Activated naive CD4-positive, alpha-beta T cell treated with anti-CD3 and anti-CD28 coated beads, Interleukin-2, amount 50 U/mL, for 16 hours (primary cell): ENCODE measurements at places on chromosomes 12 and 14.

DNA sequence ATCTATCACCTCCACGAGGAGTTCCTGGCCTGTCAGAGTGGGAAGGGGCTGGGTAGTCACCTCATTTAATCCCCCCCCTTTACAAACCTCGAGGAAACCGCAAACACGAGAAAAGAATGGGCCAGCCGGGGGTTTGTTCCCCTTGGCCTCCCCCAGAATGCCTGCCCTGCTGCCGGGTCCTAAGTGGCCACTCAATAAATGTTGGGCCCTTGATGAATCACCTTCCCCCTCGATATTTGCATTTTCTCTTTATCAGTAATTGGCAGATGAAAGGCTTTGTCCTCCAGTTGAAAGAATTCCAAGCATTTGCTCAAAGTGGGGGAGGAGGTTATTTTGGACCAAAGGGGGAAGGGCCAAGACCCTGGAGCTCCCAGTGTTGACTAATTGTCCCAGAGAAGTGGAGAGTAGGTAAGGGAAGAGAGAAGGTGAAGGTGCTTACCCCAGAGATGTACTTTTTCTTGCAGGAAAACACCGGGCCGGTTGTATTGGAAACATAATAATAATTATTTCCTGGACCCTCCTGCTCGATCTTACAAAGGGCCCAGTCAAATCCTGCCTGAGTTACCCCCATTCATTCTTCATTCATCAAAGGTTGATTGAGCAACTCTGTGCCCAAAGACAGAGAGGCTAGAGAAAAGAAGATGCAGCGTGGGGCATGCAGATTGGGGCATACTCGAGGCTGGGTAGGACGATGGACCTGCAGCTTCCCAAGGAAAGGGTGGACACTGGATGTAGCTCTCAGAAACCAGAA, 1.9 kb upstream of the KDM2B start:
- no peak for DNase-seq

DNA sequence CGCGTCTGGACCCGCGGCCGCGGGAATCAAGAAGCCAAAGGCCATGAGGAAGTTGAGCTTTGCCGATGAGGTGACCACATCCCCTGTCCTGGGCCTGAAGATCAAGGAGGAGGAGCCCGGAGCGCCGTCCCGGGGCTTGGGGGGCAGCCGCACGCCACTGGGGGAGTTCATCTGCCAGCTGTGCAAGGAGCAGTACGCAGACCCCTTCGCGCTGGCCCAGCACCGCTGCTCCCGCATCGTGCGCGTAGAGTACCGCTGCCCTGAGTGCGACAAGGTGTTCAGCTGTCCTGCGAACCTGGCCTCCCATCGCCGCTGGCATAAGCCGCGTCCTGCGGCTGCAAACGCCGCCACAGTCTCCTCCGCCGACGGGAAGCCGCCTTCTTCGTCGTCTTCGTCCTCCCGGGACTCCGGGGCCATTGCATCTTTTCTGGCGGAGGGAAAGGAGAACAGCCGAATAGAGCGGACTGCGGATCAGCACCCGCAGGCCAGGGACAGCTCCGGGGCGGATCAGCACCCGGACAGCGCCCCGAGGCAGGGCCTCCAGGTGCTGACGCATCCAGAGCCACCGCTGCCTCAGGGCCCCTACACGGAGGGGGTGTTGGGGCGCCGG, 1.0 kb downstream of the INSM2 start:
- DNase-seq = peak; percentile 64

- DNase-seq = no peak
Observed at GRCh38 chr12:130880411-130880885, 8.6 kb downstream of the RAN start.

GRCh38 chr14:75315144-75315543, 36.5 kb downstream of the FOS start:
- no peak for DNase-seq

GRCh38 chr14:36344211-36344610, 23.8 kb upstream of the MBIP start:
- DNase-seq = no peak

- DNase-seq = no peak
Observed at GRCh38 chr14:54549862-54550261, 17.1 kb upstream of the SAMD4A start.

DNA sequence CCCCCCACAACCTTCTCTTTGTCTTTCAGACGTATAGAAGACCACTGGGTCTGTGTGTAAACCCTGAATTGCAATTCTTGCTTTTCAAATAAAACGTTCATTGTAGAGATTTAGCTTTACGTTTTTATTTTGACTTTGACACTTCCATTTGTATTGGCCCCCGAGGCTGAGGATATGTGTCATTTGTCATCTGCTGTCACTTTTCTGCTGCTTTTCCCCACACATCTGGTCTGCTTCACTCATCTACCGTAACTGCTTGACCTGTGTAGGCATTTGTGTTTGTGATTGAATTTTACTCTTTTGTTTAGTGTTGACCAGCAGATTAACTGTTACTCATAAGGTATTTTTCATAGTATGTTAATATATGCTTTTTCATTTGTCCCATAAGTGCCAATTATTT, 157.2 kb upstream of the SYT10 start:
- no peak for DNase-seq

GRCh38 chr12:109703684-109704083, 9.9 kb upstream of the FAM222A start:
- DNase-seq = no peak

DNA sequence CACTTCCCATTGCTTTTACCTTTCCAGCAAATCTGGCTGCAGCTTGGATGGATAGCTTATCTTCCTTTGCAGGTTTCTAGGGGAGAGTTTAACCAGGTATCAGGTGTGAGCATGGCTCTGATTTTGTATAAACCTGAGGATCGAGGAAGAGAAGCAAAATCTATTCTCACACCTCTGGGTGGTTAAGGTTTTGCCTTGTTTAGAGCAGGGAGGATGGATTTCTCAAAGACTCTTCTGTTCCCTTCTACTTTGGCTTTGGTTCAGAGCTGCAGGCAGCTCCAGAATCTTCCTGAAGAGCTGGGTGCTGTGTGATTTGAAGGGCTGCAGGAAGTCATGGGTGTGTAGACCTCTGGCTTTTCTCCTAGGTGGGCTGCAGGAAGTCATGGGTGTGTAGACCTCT, 1.7 kb downstream of the JDP2 start:
- no peak for DNase-seq

GRCh38 chr14:83847102-83847501, 1682.8 kb upstream of the FLRT2 start:
- DNase-seq = no peak

DNA sequence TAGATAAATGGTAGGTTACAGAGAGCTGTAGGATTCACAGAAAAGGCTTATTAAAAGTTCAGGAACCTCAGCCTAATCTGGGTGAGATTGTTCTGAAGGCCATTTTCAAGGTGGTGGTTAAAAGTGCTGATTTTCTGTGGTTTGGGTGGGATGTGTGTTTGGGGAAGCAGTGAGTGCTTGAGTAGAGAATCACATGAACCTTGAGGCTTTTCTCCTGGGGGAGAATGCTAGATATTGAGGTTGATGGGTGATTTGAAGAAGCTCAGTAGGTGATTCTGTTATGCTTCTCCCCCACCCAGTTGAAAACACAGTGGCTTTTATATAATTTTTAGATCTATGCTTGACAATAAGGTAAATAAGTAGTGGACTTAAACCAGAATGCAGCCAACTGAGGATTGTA, 420.9 kb downstream of the PCNX1 start:
- no peak for DNase-seq

DNA sequence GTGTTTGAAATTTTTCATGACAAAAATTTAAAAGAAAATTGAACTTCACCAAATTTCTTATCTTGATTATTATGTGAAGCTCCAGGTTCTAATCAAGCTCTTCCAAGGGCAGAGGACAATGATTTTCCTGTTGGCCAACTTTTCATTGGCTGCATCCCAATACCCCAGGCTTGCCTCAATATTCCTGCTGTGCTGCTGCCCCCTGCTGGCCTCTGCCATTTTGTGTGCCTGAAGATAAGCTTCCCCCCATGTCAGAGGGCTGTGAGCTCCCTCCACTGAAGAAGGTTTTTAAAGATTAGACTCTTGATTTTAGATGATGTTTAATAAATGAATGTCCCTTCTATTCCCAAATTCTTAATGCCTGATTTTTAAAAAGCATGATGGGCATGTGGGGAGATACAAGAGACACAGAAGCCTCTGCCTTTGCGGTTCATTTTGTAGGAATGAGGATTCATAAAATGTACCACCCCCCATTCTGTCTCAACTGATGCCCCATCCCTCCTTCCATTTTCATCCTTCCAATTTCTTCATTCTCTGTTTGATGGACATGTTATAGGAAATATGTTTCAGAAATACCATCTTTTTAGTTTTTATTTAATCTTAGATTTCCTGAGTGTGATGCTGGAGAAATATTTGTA, 76.7 kb upstream of the RGS6 start:
- DNase-seq = peak; percentile 42

- DNase-seq = peak; percentile 82
Observed at GRCh38 chr12:57899010-57899662, 42.2 kb upstream of the ATP23 start.

GRCh38 chr12:44703182-44703910, 172.8 kb downstream of the NELL2 start:
- no peak for DNase-seq

DNA sequence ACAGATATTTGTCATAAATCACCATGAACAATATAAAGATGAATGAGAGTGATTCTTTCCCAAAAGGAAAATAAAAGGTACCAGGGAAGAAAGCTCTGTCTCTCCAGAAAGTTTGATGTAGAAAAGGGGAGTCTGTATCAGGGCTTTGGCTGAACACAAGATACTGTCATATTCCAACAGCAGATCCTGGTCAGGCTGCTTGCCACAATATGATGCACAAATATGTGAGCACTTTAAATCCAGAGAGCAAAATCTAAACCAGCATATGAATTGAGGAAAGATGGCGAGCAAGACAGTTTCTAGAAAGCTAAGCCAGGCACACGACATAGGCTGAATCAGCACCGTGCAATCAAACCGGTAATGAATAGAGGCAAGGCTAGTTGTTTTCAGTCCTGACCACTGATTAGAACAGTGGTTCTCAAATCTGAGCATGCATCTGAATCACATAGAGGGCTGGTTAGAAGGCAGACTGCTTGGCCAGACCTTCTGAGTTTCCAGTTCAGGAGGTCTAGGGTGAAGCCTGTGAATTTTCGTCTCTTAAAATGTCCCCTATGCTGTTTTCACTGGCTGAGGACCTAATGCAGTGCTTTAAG, 60.7 kb downstream of the PLCZ1 start:
- DNase-seq = no peak

DNA sequence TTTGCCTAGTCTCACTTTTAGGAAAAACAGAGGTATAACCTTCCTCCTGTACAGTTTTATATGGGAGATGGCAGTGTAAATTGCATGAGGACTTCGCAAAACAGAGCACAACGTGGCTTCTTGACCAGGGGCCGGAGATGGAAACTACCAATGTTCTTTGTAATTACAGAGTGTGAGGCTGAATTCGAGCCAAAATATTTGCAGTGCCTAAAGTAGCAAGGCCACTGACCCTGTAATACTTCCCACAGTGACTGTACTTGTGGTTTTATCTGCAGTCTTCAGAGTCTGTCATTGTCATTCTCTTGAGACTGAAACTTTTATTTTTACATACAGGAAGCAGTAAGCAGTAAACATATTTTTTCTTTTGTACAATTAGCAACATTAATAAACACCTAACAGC, 98.9 kb downstream of the RERG start:
- no peak for DNase-seq

- no peak for DNase-seq
Observed at GRCh38 chr14:34157651-34158050, 206.8 kb upstream of the EGLN3 start.

DNA sequence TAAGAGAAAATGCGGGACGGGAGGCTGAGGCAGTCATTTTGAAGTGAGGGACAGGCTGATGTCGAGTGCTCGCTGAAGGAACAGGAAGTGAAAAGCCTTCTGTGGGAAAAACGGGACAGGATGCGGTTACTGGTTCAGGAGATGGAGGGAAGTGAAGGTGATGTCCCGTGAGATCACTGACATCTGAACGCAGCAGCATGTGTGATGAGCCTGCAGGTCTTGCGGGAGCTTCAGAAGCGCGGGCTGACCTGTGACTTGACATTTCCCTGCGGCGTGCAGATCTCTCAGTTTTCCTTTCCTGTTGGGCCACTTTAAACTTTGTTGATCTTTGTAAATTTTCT, 77.8 kb downstream of the DDX51 start:
- no peak for DNase-seq

GRCh38 chr12:130204541-130204953, 42.3 kb downstream of the FZD10 start:
- DNase-seq = no peak

- DNase-seq = no peak
Observed at GRCh38 chr14:101074196-101075024, 170.9 kb upstream of the RTL1 start.

- DNase-seq = no peak
Observed at GRCh38 chr12:94157181-94157580, 8.8 kb downstream of the PLXNC1 start.

DNA sequence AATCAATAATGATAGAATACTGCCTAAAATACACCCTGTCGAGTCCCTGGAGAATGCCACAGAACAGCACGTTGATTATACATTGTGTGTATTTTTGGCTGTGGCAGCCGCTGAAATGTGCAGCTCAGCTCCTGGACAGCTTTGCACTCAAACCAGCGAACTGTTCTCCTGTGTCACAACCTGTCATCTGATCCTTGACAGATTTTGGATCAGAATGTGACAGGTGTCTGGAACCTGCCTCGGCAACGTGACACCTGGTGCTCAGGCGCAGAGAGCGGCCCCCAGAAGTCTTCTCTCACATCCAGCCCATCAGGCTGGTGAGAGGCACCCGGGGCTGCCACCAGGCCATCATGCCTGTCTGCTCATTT, 19.3 kb downstream of the MVK start:
- no peak for DNase-seq

DNA sequence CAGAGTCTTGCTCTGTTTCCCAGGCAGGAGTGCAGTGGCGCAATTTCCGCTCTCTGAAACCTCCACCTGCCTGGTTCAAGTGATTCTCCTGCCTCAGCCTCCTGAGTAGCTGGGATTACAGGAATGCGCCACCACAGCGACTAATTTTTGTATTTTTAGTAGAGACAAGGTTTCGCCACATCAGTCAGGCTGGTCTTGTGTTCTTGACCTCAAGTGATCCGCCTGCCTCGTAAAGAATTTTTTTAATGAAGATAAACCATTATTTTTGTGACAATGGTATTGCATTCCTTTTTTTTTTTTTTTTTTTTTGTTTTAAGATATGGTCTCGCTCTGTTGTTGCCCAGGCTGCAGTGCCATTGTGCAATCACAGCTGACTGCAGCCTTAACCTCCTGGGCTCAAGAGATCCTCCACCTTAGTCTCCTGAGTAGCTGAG, 25.8 kb downstream of the ACVR1B start:
- DNase-seq = no peak
